ENCODE measurements at places on chromosomes 3 and 15.

DNA sequence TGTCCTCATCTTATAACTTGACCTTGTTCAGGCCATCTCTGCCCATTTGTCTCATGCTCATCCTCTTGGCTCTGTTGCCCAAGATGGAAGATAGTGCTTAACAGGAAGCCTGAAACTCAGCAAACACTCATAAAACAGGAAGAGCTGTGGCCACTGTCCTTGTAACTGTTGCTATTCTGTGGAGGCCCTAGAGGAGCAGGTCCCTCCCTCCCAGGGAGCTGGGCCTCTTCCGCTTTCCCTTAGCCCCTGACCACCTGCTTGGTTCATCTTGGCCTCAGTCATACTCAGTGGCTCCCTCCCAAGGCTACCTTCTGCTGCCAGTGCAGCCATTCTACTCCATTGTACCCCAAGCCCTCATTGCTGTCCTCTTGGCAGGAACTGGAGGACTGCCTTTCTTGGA is 3.5 kb downstream of the MAPKAPK3 start:
- DNase-seq: no peak

- DNase-seq: no peak
Observed at GRCh38 chr15:49693498-49693897, 72.7 kb downstream of the DTWD1 start.

- no peak for DNase-seq
Observed at GRCh38 chr3:43728947-43729346, 38.2 kb downstream of the ABHD5 start.

GRCh38 chr3:37458162-37459120 is 284.1 kb upstream of the LRRFIP2 start:
- DNase-seq: no peak

DNA sequence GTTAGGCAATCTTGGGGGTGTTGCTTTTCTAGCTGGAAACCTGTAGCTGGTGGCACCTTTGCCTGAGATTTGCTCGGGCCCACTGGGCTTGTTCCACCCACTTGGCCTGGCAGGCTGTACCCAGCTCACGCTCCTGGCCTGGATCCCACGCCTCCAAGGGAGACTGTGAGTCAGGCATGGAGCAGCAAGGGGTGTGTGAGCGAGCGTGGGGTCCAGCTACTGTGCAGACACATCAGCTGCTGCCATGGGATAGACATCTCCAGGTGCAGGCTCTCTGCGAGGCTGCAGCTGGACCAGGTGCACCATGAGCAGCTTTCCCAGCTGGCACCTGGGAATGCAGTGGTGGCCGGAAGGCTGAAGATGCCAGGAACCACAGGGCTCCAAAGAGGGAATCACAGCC is 36.0 kb downstream of the NR1D2 start:
- no peak for DNase-seq

DNA sequence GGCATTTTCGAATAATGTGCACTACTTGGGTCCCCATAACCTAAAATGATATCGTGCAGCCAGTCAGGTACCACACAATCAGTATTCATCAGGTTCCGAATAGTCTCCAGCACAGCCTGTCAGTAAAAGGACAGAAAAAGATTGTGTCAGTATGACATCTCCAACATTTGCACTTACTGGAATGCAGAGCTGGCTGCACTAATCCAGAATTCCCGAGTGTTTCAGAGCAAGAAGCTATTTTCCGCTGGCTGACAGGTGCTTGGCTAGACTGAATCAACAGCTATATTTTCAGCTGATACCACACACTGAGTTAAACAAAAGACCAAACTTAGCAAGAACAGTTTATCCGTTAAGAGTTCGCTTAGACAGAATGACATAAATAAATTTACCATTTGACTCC is 68.8 kb downstream of the AQR start:
- DNase-seq: no peak

GRCh38 chr15:61038387-61038786 is 190.7 kb downstream of the RORA start:
- no peak for DNase-seq

All from stimulated activated CD8-positive, alpha-beta memory T cell treated with anti-CD3 and anti-CD28 coated beads, Interleukin-4, amount 100 ng/mL, for 48 hours (primary cell).